ENCODE measurements at places on chromosomes 13 and 19.

GRCh38 chr13:98992355-98992754, 14.5 kb upstream of the DOCK9 start:
- DNase-seq, result no peak

DNA sequence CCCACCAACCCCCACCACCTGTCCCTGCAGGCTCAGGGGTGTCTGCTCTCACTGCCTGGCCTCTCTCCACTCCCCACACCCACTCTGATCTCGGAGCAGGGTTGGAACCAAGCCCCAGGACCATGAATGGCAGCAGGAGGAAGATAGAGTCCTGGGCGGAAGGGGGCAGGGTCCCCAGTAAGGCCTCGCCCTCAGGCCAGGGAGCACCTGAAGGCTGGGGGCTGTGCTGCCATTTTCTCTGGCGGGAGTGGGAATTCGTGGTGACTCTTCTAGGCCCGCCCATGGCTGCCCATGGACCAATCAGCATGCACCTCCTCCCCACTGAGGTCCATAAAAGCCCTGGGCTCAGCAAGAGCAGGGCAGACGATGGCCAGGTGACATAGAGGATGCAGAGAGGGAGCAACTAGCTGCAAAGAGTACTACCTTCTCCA, 25.0 kb downstream of the KBTBD6 start:
- no peak for DNase-seq

DNA sequence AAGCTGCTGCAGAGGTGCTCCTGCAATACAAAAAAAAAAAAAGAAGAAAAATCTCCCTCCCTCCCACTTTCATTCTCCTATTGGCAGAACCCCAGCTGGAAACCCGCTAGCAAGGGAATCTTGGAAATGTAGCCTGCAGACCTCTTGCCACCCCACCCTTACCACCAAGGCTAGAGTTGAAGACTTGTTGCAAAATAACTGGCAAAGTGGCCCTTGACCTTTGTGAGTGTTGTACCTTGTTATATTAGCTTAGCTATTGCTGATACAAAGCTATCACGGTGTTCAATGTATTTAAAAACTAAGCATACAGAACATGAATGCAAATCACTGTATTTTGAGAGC, 57.5 kb upstream of the KCTD4 start:
- no peak for DNase-seq

DNA sequence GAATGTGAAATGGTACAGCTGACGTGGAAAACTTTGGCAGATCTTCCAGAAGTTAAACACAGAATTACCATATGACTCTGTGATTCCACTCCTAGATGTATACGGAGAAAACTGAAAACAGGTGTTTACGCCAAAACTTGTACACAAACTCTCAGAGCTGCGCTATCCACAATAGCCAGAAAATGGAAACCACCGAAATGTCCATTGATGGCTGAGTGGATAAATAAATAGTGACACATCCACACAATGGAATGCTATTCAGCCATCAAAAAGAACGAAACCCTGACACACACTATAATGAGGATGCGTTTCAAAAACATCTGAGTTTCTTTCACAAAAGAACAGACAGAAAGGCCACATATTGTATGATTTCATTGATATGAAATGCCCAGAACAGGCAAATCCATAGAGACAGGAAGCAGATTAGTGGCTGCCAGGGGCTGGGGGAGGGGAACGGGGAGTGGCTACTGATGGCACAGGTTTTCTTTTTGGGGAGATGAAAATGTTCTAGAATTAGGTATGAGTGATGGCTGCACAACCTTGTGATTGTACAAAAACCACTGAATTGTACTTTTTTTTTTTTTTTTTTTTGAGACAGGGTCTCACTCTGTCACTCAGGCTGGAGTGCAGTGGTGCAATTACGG, 33.0 kb downstream of the IL12RB1 start:
- no peak for DNase-seq

- no peak for DNase-seq
These were observed 48.3 kb downstream of the CD320 start for GRCh38 chr19:8259922-8260247.

DNA sequence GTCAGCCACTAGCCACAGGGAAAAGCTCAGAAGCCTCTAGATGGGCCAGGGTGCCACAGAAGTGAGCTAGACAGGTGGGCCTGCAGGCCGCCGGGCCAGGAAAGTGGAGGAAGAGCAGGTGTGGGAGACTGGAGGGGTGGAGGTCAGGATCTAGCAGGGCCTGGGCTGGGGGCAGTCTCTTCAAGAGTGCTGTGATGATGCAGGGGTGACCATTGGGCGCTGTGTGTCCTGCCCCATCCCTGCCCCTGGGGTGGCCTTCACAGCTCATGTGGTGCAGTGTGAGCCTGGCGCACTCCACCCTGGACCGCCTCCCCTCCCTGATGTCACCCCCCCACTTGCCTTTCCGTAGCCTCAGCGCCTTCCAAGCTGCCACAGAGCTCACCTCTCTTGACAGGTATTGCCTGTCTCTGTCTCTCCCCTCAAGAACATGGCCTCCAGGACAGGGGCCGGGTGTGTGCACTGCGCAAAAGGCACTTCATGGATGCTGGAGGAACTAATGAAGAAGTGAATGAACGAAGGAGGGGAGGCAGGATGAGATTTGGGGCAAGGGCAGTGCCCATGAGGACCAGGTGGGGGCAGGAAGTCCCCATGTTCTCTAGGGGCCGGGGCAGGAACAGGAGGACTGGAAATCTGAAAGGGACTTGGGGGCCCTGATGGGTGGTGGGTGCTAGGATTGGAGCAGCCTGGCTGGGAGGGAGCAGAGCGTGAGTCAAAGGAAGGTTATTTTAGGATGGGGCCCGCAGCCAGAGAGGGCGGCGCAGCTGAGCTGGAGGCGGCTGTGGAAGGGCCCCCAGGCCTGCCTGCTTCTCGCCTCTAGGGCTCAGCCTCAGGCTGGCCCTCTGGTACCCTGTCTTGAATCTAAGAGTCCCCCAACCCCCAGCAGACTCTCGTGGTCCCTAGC, 6.6 kb downstream of the SSBP4 start:
- no peak for DNase-seq

- no peak for DNase-seq
These were observed 25.5 kb downstream of the KBTBD6 start for GRCh38 chr13:41107104-41107571.

DNA sequence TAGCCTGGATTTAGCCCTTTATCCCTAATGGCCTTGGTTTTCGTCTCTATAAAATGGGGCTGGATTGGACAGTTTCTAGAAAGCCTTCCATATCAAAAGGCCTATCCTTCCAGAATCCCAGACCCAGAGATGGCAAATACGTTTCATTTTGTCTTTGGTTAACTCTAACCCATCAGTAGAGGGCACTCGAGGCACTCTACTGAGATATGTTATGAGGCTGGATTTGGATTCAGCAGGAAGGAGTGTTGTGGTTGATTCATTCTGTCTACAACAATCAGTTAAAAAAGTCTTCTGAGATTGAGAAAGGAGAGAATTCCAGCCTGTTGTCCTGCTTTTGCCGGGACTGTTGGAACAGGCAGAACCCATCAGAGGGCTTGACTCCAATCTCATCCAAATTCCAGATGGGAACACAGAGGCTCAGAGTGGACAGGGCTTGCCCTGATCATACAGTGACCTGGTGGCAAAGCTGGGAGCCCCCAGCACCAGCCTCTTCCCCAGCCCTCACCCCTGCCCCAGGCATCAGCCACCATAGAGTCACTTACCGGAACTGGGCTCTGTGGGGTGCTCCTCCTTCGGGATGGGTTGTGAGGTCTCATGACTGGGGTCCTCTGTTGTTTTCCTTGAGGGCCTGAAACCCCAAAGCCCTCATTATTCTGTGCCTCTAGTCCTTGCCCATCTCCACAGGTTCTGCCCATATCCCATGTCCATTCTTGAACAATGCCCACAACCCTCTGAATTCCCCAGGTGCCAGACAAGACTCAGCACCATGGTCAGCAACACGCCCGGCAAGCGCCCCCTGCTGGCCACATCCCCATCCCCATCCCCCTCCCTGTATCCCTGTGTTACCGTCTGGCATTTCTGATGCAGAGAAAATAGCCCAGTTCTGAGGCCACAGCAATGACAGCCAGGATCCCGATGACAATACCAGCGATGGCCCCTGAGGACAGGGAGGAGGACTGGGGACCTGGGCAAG, 12.3 kb upstream of the ZNF180 start:
- peak; percentile 15 for DNase-seq

- no peak for DNase-seq
These were observed 490 bp upstream of the SLC5A5 start for GRCh38 chr19:17871032-17871877.

DNA sequence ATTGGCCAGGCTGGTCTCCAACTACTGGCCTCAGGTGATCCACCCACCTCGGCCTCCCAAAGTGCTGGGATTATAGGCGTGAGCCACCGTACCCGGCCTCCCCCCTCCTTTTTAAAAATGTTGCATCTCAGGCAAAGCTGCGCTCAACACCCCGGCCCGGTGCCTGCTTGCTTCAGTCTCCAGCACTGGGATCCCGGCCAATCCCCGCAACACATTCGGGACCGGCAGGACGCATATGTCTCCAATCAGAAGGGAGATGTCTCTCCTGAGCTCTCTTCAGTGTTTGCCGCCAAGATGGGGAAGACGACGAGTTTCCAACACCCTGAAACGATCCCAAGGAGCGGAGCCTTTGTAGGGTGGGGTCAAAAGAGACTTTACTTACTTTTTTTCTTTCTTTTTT, 16.1 kb downstream of the GNG7 start:
- no peak for DNase-seq

- no peak for DNase-seq
These were observed 213.5 kb downstream of the DIAPH3 start for GRCh38 chr13:59950266-59950665.

- no peak for DNase-seq
These were observed 165.4 kb downstream of the KATNAL1 start for GRCh38 chr13:30141775-30142485.

- DNase-seq, result no peak
These were observed 8.9 kb upstream of the VN1R1 start for GRCh38 chr19:57465680-57466381.

- no peak for DNase-seq
These were observed 122.1 kb downstream of the COG6 start for GRCh38 chr13:39777527-39778061.
